SK-N-SH treated with all-trans-retinoic acid at 6 μM for 48 hours (cell line): ENCODE measurements at places on chromosomes 1 and 21.

- ATAC-seq = peak; percentile 13
Measured at GRCh38 chr1:110098222-110099026, 13.8 kb upstream of the UBL4B start.

DNA sequence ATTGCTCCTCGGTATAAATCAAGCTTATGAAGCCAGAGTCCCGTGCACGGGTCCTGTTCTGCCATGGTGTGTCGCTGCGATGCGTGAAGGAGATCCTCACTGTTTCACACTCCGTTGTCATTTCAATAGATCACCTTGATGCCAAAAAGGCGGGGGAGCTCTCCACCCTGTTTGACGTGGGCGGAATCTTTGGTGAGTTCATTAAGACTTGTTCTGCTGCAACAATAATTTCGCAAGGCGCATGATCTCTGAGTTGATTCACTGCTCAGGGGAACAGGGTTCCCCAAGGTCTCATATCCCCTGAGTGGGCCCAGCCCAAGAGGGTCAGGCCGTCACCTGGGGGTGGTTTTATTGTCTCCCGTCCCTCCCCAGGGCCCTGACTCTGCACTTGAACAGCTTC is 50.0 kb downstream of the SLC37A1 start:
- no peak for ATAC-seq

DNA sequence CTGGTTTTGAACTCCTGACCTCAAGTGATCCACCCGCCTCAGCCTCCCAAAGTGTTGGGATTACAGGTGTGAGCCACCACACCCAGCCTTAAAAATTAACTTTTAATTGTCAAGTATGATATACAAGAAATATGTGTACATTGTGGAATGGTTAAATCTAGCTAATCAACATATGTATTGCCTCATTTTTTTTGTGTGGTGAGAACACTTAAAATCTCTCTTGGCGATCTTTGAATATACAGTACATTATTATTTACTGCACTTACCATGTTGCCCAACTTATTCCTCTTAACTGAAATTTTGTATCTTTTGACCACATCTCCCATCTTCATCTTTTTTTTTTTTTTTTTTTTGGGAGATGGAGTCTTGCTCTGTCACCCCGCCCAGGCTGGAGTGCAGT is 23.3 kb downstream of the THRAP3 start:
- ATAC-seq = no peak

DNA sequence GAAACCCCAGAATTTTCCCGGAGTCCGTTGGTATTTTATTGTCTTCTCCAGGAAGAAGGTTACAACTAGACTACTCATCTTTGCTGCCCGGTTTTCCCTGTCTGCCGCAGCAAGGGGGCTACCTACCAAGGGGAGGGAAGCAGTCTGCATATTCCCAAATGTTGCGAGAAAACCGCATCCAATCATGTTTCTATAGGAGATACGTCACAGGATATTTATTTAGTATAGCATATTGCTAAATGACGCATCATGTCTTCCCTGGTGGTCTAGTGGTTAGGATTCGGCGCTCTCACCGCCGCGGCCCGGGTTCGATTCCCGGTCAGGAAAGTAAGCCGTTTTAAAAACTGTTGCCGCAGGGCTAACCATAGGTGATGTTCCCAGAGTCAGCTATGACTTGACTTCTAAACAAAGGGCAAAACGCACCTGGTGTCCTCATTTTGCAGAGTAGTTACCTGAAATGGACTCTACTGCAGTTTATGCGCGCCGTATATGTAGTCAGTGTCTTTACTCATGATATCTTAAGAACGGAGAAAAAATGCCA is 15.2 kb upstream of the ZNF692 start:
- ATAC-seq = peak; percentile 70

DNA sequence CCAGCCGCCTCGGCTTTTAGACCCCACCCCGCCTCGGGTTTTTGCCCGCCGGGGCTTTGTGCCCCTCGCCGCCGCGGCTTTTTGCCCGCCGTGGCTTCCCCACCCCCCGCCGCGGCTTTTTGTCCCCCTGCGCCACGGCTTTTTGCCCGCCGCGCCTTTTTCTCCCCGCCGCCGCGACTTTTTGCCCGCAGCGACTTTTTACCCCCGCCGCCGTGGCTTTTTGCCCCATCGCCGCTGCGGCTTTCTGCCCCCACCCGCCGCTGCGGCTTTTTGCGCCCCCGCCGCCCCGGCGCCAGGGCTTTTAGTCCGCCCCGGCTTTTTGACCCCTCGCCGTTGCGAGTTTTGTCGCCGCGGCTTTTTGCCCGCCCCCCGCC is 474.4 kb downstream of the FAM72C start:
- no peak for ATAC-seq

DNA sequence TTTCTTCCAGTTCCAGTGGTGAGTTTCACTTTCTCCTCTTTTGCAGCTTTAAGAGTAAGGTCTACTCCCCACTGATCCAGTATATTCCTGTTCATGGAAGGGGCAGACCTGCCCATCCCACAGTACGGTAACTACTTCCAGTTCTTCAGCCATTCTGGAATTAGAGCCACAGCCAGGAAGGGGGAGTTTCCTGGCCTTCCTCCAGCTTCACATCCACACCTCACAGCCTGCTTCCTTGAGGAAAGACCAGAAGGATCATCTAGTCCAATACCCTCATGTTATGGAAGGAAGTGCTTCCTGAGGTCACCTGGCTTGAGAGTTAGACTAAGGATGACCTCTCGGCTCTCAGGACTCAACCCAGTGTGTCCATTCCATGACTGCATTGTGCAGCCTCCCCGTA is 597.8 kb downstream of the KIF26B start:
- ATAC-seq = no peak

DNA sequence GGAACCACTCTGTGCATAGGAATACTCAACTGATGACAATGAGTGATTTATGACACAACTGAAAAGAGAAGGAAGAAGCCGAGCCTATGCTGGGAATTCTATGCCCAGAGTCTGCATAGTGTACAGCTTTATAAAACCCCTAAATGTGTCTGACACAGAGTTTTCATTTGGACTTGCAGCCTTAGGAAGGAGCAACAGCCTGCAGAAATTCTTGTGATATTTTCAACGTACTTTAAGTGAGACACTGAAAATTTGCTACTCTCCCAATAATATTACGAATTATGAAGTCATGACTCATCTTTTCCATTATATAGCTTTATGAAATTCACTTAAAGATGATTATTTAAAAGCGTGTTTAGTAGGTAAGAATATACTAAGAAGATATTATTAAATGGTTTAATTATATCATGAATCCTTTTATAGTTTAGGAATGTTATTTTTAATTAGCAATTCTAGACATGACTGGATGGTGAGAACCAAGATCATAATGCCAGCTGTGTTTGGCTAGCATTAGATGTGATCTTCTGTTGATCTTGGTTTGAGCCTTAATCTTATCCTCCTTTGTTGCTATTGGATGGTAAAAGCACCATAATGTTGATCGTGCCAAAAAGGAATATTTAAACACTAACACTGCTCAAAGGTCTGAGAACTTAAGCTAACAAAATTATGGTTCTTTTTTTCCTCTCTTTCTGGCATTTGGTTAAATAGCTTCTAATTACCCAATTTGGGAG is 785.1 kb upstream of the ADGRL4 start:
- peak; percentile 92 for ATAC-seq

- ATAC-seq = peak; percentile 78
Measured at GRCh38 chr1:41474490-41475271, 9.8 kb downstream of the EDN2 start.

GRCh38 chr1:81478219-81478618 is 322.5 kb upstream of the ADGRL2 start:
- no peak for ATAC-seq

DNA sequence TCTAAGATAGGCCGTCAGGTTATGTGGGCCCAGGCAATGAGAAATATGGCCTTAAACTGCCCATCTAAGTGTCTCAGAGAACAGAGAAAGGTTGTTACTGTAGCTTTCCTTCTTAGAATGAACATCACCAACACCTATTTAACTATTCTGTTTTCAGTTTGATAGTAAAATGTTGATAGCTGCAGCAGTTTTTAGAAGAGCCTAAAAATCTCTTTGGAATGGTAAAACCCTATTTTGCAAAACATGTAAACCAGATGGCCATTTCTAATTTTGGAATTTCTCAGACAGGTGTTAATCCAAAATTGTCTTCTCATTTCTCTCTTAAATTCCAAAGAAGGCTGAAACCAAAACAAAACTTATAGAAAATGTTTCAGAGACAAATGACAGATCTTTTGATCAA is 57.5 kb downstream of the DIPK1A start:
- ATAC-seq = no peak

DNA sequence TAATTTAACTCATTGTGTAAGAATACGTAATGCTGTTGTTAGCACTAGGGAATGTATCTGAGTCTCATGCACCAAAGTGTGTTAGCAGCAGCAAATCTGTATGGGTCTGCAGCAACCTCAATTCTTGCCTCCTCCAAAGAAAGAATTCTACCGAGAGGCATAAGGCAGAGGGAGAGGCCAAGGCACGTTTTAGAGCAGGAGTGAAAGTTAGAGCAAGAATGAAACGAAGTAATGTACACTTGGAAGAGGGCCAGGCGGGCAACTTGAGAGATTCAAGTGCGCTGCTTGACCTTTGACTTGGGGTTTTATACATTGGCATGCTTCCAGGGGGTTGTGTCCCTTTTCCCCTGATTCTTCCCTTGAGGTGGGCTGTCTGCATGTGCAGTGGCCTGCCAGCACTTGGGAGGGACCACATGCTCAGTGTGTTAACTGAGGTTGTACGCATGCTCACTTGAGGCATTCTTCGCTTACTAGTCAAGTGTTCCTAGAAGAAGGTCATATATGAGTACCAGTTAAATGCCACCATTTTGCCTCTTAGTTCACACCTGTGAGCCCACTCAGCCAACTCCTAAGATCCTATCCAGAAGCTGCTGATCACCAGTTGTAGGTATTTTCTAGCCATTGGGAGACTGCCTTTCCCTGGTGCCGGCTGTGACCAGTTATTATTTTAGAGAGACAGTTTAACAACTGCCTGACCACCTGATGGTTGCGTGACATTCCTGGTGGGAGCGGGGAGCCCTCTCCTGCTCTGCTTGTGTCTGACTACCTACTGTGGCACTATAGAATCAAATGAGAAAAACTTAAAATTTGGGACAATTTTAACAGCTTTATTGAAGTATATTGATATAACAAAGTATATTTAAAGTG is 2.7 kb upstream of the CNN3 start:
- no peak for ATAC-seq

- 0 out of 3 replicates have a peak, but pooled peaks have one; percentile 4 for ATAC-seq
Measured at GRCh38 chr1:93690921-93691789, 9.5 kb upstream of the BCAR3 start.

GRCh38 chr1:229229721-229230139 is 41.2 kb upstream of the RAB4A start:
- no peak for ATAC-seq

- no peak for ATAC-seq
Measured at GRCh38 chr1:221759436-221759835, 17.5 kb upstream of the DUSP10 start.

DNA sequence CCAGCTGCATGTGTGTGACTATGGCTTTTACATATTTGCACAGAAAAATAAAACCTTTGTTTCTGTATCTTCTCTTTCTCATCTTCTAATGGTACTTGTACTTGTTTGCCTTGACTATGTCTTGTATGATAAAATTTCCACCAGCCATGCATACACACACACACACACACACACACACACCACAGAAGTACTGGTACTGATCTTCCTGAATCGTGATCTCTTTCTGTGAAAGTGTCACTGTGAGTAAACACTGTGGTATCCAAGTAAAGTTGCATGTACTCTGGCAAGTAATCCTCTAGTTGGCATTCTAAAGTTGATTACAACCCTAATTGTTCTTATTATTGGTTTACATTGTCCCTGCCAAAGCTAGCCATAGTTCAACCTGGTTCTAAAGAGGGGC is 176.7 kb downstream of the CRB1 start:
- ATAC-seq = peak; percentile 55; the same call in 2 of the 3 replicates

DNA sequence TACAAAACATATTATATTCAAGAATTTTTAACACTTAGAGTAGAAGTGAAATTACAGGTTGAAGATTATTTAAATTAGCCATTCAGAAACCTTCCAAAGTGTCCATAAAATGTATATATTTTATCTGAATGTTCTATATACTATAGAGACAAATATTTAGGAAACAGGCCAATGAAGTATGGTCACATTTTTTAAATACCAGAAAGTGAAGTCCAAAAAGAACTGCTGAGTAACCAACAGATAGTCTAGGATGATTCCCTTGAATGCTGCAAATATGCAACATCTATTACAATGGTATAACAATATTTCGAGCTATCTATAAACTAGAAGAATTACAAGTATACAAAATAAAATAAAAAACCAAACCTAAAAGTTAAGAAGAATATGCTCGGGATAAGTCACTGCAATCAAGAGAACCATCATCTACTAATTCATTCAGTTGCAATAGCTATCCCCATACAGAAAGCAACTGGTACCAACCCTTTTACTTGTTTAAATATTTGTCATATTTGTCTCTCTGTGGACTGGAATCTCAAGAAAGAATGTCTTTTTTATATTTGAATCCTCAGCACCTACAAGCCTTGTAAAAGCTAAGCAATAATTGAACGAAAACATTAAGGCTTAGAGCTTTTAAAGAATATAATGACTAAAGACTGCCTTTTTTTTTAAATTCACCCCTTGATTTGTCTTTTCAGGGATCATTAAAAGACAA is 8.1 kb downstream of the ODF2L start:
- no peak for ATAC-seq

GRCh38 chr1:22132517-22133235 is 10.2 kb downstream of the WNT4 start:
- ATAC-seq = peak; percentile 89

DNA sequence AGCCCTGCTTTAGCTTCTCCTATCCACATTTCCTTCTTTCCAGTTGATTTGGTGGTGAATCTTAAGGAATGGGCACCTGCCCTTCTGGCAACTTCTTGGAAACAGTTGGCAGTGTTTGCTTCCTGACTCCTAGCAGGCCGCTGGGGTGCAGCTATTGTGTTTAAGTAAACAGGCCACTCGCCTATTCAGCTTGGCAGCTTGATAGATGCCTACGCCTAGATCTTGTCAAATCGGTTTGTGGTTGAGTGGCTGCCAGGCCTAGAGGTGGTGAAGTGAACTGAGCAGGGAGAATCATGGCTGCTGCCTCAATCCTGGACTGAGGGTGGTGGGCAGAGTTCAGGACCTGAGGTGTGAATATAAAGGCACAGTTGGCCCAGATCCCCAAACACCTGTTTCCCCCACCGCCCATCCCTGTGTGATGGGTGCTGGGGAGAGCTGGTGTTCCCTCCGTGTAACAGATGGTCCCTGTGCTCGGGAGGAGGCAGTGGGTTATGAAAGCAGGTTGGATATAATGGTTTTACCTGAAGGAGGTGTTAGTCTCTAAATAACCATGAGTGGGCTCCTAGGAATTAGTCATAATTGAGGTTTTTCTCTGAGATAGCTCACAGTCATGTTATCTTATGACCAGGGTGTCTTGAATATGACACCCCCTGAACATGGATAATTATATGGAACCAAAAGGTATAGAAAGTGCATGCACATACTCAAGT is 940 bp upstream of the PLA2G2C start:
- ATAC-seq = no peak

- ATAC-seq = peak; percentile 95
Measured at GRCh38 chr1:16055613-16056520, 12.3 kb downstream of the CLCNKB start.

- no peak for ATAC-seq
Measured at GRCh38 chr1:63784083-63784482, 10.3 kb downstream of the ROR1 start.
